Cerebellar cortex (tissue), 1 donor: ENCODE measurements at places on chromosomes 13 and 19.

- no peak for DNase-seq
Measured at GRCh38 chr13:47256618-47257017, 359.8 kb upstream of the HTR2A start.

- no peak for DNase-seq
Measured at GRCh38 chr13:73993661-73994060, 140.5 kb downstream of the KLF12 start.

- no peak for DNase-seq
Measured at GRCh38 chr13:29546662-29547061, 48.8 kb downstream of the SLC7A1 start.

- peak; percentile 29 for DNase-seq
Measured at GRCh38 chr19:47157431-47158321, 27.0 kb downstream of the SAE1 start.

GRCh38 chr19:29741776-29742175, 26.7 kb upstream of the C19orf12 start:
- DNase-seq = no peak

GRCh38 chr13:38636073-38636472, 50.8 kb upstream of the FREM2 start:
- no peak for DNase-seq

DNA sequence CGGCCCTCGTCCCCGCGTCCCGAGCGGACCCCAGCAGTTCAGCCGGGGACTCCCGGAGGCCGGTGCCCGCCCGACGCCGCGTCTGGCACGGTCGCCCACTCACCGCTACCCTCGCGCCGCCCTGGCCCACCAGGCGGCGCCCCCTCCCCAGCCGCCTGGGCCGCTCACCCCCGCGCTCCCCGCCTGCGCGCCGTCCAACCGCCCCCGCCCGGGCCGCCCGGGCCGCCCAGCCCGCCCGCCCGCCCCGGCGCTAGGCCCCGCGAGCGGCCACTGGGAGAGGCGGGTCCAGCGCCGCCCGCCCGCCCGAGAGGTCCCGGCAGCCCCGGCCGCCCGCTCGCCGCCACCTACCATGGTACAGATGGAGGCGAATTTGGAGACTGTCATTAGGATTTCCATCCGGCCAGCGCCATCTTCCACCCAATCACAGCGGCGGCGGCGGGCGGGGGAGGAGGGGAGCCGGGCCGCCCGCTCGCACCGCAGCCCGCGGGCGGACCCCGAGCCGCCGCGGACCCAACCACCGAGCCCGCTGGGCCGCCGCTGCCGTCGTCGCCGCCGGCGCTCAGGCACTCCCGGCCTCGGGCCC, at the start of gene USP12:
Gene USP12, minus strand, starts transcription at position 568 of the 583 bp plus-strand sequence. Its CDS starts 172 bp downstream, at position 396.
- no peak for DNase-seq

GRCh38 chr13:112331675-112332074, 44.5 kb upstream of the SPACA7 start:
- DNase-seq = no peak
